ENCODE measurements at places on chromosomes 13 and 19.
A peak's percentile ranks its signal among the peaks of the same experiment; 100 is the strongest.

DNA sequence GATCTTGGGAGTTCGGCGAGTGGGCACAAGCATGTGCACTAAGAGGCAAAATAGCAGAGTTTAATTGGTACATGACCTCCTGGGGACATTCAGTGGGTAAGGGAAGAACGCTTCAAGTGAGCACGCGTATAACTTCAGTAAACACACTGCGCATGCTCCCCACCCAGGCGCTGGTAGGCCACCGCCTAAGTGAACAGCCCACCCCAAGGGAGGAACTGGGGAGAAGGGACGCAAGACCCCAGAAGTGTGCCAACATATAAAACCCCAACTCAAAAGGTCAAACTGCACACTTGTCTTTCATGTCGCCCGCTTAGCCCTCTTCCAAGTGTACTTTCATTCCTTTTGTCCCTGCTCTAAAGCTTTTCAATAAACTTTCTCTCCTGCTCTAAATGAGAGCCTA lies 10.5 kb upstream of the NTN5 start:
- peak; percentile 9 for DNase-seq

DNA sequence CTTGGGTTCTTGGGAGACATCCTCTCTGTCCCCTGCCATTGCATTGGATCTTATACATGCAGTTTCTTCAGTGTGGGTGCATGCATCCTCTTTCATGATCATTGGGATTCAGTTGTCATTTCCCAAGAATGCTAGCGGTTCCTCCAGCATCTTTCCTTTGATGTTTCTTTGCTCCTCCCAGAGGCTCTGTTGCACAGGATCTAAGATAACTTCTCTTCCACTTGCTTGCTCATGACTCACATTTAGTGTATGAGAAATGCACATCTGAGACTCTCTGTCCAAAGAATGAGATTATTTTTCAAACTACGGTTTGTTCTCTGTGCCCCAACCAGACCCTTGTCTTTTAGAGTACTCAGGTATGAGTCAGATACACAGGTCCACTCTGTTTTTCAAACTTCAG lies 197.1 kb downstream of the NDFIP2 start:
- DNase-seq = no peak

GRCh38 chr19:15715642-15716041 lies 12.2 kb upstream of the OR10H2 start:
- DNase-seq = no peak

- no peak for DNase-seq
Measured at GRCh38 chr13:105232439-105232838, 1303.0 kb downstream of the EFNB2 start.

DNA sequence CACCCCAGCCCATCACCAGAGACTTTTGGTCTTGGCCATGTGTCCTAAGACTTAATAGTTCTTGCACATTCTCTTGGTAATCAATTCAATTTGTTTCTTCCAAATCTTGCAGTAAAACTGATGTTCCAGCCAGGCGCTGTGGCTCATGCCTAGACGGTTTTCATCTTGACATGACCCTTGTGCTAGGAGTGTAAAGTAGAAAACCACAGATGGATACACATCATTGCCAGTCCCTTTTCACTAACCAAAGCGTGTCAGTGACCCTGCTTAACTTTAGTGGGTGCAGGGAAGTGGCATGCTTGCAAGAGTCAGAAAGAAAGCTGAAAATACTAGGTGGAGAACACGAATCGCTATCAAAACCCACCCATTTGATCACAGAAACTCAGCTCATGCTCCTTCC lies 18.0 kb upstream of the CD70 start:
- no peak for DNase-seq

All from stimulated activated CD4-positive, alpha-beta T cell treated with anti-CD3 and anti-CD28 coated beads, Interleukin-12 subunit alpha, Interleukin-12 subunit beta, amount 100 ng/mL, for 24 hours (primary cell).